ENCODE measurements at places on chromosomes 6 and 20. TPM values are rescaled to one million over a fixed set of nuclear protein-coding genes. Genes with fewer than 3 reads are reported as not detected.

PHACTR3 gene
- total RNA-seq = 0.60 TPM

AGER gene
- total RNA-seq = 16.9 TPM

SLC22A16 gene
- not detected for total RNA-seq

RNF182 gene
- 0.89 TPM for total RNA-seq

ERVFRD-1 gene
- 0.18 TPM for total RNA-seq

EYA4 gene
- total RNA-seq = 4.1 TPM

GRM1 gene
- total RNA-seq = not detected

REV3L gene
- 60.5 TPM for total RNA-seq

CLPSL1 gene
- total RNA-seq = not detected

COL19A1 gene
- total RNA-seq = 1.7 TPM

GJA10 gene
- total RNA-seq = not detected

GUCA1A gene
- not detected for total RNA-seq

PTGIS gene
- 57.8 TPM for total RNA-seq

SIRPG gene
- total RNA-seq = 0.99 TPM

GPX5 gene
- total RNA-seq = not detected

PACSIN1 gene
- total RNA-seq = 1.9 TPM

ALDH8A1 gene
- 1.3 TPM for total RNA-seq

MYLK2 gene
- not detected for total RNA-seq

BPHL gene
- 35.6 TPM for total RNA-seq

SCRT2 gene
- not detected for total RNA-seq

EPB41L1 gene
- 165 TPM for total RNA-seq

SPTLC3 gene
- total RNA-seq = 26.4 TPM

OLIG3 gene
- not detected for total RNA-seq

ARFGEF3 gene
- total RNA-seq = 40.1 TPM

TRIM31 gene
- total RNA-seq = 0.78 TPM

GPSM3 gene
- total RNA-seq = 33.9 TPM

NAPB gene
- total RNA-seq = 14.6 TPM

BPIFB1 gene
- total RNA-seq = 0.65 TPM

NR2E1 gene
- total RNA-seq = 0.18 TPM

Measured in ureter (tissue), 1 donor.